Epithelial cell of prostate (primary cell): ENCODE measurements at places on chromosomes 6 and 20.

DNA sequence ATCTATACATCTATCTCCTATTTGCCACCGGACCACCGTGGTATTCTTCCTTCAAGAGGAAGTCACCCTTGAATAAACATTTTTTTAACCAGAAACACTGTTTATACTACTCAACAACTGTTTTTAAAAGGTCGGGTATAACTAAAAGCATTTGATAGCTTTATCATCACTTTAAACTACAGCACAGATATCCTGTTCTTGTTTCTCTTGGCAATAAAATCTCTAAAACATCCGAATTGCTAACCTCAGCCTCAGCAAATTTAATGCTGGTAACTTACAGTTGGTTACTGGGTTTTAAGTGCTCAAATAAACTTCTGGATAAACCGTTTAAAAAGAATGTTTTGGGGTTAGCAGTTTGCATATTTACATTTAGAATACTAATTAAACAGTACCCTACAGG is 20.4 kb downstream of the ZUP1 start:
- DNase-seq: no peak

GRCh38 chr6:80728101-80728750 is 621.8 kb downstream of the BCKDHB start:
- no peak for DNase-seq

DNA sequence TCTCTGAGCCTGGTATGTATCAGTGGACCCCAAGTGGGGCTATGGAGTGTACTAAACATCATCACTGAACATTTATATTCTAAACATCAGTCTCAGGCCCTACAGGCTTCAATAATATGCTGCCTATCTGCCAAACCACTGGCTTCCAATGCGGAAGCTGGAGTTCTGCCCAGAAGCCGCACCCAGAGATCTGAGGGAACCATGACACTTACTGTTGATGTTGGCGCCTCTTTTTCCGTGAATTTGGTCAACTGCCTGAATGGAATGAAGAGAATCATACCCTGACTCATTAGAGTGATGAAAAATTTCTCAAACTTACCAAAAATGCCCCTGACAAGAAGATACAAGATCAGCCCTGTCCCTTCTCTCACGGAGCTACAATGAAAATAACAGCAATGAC is 66.2 kb downstream of the SLC22A23 start:
- DNase-seq: peak; percentile 71

DNA sequence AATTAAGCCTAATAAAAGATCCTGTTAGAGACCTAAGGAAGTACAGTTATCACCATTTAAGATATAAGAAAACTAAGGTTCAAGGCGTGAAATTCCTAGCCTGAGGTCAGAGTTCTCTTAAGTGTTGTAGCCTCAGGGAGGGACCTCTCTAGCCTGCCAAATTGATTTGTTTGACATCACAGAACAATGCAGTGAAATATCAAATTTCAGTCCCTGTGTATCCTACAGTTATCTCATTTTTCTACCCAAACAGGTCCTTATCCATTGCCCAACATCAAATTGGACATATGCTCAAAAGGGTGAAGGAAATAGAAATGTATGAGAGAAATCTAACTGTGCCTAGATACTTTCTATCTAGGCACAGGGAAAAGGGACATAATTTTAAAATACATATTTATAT is 63.0 kb downstream of the NCOA7 start:
- no peak for DNase-seq

DNA sequence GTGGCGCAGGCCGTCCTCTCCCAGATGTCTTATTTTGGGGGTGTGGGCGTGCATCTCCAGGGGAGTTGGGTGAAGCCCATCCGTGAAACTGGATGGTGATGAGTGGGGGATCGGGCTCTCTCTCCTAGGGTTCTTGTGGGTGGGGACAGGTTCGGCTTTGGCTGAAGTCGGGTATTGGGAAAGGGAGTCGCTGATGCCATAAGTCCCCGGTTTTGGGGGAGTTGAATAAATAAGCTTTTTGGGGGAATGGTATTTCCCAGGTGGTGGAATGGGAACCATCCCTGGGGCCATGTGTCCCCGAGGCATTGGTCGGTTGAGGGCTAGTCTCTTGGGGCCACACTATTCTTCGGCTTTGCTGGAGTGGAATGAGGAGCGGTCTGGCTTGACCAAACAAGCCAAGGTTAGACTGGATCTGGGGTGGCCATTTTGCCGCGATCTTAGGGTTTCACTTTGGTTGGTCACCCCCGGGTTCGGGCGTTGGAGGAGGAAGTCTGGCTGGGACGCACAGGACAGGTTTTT is 481 bp downstream of the ZNF133 start:
- no peak for DNase-seq

DNA sequence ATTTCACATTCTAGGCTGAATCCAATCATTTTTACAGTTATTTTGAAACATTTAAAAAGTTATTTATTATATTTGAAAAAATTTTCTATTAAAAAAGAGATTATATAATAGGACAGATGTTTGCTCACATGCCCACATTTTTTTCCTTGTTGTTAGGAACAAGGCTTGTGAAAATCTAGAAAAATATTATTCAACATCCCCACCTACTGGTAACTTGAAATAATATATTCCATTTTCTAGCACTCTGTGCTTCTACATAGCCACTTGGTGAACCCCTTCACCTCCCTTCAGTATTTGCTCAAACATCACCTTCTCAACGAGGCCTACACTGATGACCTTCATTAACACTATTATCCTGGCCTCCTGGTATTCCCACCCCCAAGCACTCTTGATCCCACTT is 18.3 kb upstream of the GPRC6A start:
- DNase-seq: no peak

DNA sequence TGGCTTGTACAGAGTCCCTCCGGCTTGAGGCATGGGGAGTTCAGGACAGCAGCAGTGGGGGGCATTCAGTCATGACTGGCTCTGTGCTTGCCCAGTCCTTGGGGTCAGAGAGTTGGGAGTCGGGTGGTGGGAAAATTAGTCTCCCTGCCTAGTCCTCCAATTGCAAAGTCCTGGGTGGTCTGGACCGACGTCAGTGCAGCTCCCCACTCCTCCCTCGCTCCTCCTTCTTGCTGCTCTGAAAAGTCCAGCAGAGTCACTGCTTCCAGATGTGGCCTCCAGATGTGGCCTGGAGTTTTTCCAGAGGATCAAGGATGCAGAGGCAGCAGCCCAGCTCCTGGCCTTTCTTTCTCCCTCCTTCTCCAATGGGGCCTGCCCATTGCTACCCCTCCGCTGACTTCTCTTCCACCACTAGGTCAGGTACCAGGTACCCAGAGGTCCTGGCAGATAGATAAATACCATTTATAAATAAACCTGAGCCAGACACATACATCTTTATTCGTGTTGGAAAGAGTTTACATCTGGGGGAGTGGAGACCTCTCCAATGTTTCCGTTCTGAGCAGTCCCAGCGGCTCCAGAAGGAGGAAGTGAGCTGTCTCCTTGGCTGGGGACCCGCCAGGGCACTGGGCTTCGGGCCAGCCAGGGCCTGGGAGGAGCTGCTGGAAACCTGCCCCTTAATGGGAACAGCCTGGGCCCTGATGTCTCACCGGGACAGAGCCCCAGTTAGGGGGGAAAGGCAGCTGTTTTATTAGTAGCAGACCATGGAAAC is 49.0 kb upstream of the RNF24 start:
- DNase-seq: no peak

DNA sequence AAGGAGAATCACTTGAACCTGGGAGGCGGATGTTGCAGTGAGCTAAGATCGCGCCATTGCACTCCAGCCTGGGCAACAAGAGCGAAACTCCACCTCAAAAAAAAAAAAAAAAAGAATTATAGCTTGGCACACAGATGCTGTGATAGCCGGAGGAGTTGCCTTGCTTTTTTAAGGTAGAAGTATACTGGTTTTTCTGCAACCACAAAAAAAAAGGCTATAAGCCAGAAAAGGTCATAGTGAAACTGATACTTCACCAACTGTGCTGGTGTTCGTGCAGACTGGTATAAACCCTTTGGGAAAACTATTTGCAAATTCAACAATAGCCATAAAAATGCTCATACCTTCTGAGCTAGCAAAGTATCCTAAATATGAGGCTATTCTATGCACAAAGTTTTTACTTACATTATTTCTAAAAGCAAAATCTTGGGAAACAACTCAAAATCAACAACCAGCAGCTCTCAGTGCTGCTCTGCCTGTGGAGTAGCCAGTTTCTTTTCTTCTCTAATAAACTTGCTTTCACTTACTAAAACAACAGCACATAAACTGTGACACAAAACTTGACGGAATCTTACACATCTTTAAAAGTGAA is 44.0 kb downstream of the B4GALT5 start:
- no peak for DNase-seq

DNA sequence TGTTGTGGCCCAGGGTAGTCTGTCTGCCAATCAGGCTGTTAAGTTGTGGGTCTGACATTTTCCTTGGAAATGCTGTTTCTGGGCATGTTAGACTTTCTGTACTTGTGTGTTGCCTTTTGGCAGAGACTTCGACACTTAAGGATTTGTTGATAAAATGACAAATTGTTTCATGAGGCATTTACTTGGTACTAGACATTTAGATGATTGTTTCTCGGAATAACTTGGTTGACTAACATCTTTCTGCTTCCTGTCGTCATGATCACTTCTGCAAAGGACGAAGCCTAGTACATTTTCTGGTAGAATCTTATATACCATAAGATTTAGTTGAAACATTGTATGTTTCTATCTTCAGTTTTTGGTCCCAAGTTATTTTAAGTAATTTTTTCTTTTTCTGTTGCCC is 34.1 kb downstream of the UTRN start:
- no peak for DNase-seq

- DNase-seq: no peak
These were observed 6.4 kb downstream of the NHSL1 start for GRCh38 chr6:138492871-138493270.

- DNase-seq: no peak
These were observed 5.1 kb downstream of the PABPC1L start for GRCh38 chr20:44914924-44915323.
